ENCODE measurements at places on chromosomes 1 and 21. TPM values are rescaled to one million over a fixed set of nuclear protein-coding genes. Genes with fewer than 3 reads are reported as not detected.

Gene FAM163A
- total RNA-seq, result 6.0 TPM

Gene IRF6
- 19.2 TPM for total RNA-seq

Gene KIF21B
- total RNA-seq, result 32.7 TPM

Gene SHISAL2A
- 5.0 TPM for total RNA-seq

Gene PSMB2
- total RNA-seq, result 46.8 TPM
